ENCODE measurements at places on chromosomes 3 and 15. TPM values are rescaled to one million over a fixed set of nuclear protein-coding genes. Genes with fewer than 3 reads are reported as not detected.

DNA sequence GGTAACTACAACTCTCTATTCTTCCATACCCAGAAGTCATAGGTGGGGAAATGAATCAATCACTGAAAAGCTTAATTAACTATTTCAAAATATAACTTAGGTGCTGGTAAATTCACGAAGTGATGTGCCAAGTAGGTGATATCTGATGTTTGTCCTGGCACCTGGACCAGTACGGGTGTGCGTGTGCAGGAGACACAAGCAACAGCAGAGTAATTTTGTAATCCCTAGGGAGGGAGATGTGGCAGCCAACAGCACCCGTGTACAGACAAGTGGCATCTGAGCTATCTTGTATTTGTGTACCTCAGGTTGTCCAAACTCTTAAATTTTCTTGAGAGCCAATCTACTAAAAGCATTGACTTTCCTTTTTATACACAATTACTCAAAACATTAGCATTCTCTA is 22.8 kb downstream of the USF3 start:
- no peaks in the 10 kb centered on the region for H3K4me1 ChIP-seq
- no peak overlapping the region for H3K27ac ChIP-seq
- no peaks in the 10 kb centered on the region for H3K36me3 ChIP-seq
- H3K4me3 ChIP-seq: no peak overlapping the region
- DNase-seq: no peak

ACSBG1 gene
- 3.4 TPM for total RNA-seq

PLA2G4D gene
- 26.5 TPM for total RNA-seq

GRCh38 chr3:185823078-185824044 is 1.5 kb downstream of the IGF2BP2 start:
- no peaks in the 10 kb centered on the region for H3K36me3 ChIP-seq
- H3K4me1 ChIP-seq: peaks cover 24% of the 10 kb centered on the region
- H3K27me3 ChIP-seq: no peaks in the 10 kb centered on the region
- peak overlapping the region; percentile 98 for H3K27ac ChIP-seq

ACTC1 gene
- 15.0 TPM for total RNA-seq

STRC gene
- total RNA-seq: 0.74 TPM

All from vagina (tissue), 2 donors.